ENCODE measurements at places on chromosomes 12 and 14.

DNA sequence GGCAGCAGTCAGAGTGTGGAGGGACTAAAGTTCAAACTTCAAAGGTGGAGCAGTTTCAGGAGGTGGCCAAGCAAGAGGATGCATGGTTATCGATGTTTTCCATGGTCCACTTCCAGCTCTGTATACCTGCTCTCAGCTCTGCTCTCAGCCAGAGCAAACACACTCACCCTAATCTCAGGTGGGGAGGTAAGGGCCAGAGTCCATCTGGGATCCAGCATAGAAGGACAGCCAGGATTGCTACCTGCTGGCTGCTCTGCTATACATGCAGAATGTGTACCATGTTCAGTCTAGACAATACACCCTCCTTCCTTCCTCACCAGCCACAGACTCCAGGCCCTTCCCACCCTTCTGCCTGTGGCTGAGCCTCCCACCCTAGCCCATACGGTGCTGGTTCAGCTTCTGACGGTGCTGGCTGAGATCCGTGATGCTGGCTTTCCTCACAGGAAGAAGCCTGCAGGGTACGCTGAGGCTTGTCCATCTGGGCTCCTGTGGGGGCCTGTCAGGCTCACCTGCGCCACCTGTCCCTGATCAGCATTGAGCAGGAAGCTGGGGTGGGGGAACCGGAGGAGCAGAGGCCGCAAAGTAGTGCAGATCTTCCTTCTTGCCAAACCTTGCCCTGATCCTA is 2.4 kb downstream of the CBLN3 start:
- DNase-seq = no peak

GRCh38 chr12:53320352-53321195 is 836 bp downstream of the AAAS start:
- DNase-seq = no peak

DNA sequence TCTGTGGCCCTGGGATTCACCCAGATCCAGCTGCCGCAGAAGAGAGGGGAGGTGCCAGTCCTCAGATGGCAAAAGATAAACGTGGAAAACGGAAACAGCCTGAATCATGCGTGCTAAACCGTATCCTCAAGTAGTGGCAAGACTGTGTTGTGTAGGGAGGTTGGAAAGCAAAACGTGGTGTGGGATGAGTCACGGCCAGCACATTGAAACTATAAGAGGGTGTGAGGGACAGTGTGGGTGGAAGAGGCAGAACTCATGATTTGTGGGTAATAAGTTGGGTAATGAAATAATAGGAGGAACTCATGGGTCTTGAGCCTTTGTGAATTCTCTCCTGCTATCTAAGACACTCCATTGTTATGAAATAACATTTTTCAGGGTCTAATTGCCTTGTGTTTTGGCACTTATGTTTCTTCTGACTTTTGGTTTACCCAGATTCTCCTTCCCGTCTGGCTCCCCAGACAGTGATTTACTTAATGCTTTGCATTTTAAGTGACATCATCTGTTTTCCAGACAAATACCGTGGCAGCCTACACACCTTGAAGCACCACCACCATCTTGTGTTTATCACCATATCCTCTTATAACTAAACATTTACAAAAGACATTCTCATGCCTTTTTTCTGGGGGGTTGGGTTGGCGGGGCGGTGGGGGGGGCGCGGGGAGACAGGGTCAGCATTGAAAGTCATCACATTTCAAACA is 62.3 kb upstream of the PTCSC3 start:
- no peak for DNase-seq

DNA sequence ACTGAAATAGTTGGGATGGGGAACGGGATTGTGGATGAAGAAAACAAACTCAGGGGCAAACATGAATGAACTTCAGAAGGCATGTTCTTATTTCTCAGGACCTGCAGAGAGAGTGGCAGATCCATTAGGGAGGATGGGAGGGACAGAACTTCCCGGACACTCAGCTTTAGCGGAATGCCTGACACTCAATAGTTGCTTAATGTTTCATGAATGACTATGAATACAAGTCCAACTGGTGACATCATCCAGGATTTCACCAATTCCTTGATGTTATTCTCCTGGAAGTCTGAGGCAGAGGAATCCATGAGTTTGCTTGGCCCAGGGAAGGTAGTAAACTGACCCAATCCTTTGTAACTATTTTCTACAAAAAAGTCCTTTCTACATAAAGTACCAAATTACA is 37.8 kb upstream of the LRRC10 start:
- DNase-seq = no peak

DNA sequence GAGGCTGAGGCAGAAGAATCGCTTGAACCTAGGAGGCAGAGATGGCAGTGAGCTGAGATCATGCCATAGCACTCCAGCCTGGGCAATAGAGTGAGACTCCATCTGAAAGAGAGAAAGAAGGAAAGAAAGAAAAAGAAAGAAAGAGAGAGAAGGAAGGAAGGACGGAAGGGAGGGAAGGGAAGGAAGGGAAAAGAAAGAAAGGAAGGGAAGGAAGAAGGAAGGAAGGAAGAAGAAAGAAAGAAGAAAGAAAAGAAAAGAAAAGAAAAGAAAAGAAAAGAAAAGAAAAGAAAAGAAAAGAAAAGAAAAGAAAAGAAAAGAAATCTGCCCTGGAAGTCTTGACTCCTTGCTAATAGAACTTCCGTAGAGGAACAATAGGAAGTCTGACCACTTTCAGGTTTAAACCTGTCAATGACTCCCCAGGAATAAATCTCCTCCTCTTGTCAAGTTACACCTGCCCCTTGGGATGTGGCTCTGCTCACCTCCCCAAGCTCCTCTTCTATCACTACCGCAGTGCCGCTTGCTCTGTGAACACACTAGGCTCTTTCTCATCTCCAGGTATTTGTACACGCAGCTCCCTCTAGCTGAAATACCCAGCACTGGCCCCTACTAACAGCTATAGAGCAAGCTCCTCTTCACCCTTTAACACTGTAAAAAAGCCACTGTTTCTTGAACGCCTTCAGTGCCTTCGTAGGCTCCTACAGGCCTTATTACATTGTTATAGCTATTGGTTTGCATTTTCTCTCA is 773.1 kb upstream of the TBX3 start:
- no peak for DNase-seq

DNA sequence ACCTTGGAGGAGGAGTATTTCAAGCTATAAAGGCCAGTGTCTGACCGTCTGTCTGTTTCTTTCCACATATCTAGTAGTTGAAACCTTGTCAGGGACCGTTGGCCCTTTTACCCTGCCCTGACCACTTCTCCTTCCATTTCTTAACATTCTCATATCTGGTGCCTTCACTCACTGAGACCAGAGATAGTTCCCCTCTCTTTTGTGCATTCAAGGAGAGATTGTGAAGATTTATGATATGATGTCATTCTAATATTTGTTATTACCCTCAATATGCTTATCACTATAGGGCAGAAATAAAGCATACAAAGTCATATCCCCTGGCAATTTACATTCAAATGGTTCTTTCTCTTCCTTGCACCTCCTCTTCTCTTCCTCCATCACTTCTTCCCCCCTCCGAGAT is 83.3 kb downstream of the PLXNC1 start:
- no peak for DNase-seq

GRCh38 chr14:68268197-68268596 is 448.6 kb downstream of the RAD51B start:
- no peak for DNase-seq

DNA sequence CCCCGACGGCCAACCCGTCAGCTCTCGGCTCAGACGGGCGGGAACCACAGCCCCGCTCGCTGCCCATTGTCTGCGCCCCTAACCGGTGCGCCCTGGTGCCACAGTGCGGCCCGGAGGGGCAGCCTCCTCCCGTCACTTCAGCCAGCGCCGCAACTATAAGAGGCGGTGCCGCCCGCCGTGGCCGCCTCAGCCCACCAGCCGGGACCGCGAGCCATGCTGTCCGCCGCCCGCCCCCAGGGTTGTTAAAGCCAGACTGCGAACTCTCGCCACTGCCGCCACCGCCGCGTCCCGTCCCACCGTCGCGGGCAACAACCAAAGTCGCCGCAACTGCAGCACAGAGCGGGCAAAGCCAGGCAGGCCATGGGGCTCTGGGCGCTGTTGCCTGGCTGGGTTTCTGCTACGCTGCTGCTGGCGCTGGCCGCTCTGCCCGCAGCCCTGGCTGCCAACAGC is at the start of gene WNT1:
TSS of gene WNT1 (plus strand) at position 32 of the 450 bp plus-strand sequence. CDS start at position 361, 329 bp downstream.
- DNase-seq = no peak

DNA sequence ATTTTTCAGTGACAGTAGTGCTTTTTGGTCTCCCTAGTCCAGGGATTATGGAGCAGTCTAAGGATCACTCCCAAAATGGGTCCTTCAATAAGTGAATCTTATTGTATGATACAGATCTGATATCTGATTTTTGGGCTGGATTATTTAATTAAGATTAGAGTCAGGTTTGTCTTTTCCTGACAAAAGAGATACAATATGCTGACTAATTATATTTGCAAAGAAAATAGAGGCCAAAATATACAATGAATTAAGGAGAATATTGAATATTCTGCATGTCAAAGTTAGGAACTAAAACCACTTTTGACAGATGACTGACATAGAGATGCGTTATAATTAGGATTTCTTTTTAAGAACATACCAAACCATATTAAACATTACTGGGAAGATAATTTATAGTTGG is 175.2 kb downstream of the FOXG1 start:
- DNase-seq = no peak

- DNase-seq = no peak
Measured at GRCh38 chr14:38941488-38941887, 161.5 kb downstream of the SEC23A start.

DNA sequence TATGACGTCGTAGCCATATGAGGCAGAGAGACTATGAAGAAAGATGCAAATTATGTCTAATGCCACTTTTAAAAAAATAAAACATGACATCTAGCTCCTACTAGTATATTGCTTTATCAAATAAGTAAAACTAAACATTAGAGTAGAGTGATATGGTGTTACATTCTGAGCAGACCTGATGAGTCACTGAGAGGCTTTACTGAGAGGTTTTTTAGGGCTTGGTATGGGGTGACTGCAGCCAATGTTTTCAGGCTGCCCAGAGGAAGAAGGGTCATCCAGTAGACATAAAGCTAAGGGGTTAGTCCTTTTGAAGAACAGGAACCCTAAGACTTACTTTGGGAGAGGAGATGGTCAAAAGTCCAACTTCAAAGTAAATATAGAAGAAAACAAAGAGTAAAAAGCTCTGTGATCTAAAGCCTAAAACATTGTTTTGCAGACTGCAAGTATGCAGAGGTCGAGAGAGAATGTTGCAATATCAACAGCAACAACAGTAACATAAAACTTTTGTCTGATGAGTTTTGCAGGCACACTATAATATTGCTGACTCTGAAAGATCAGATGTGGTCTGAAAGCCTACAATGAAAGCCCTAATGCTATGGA is 774.7 kb downstream of the TMTC2 start:
- DNase-seq = no peak

- no peak for DNase-seq
Measured at GRCh38 chr12:90321369-90321768, 612.7 kb upstream of the ATP2B1 start.

GRCh38 chr14:63972323-63972932 is 119.6 kb downstream of the SYNE2 start:
- DNase-seq = no peak

DNA sequence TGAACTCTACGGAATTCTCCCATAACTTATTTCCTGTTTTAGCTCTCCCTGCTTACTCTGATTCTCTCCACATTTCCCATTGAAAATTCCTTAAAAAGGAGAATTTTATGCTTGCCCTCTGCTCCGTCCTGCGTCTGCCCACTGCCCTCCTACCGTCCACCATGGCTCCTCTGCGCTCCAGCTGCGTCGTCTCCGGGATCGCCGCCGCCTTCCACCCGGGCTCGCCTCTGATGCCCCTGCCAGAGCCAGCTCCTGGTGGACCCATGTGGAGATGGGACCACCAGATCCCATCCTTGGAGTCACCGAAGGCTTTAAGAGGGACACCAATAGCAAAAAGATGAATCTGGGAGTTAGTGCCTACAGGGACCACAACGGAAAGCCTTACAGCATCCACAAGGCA is 92.7 kb downstream of the LMO3 start:
- no peak for DNase-seq

GRCh38 chr12:57898308-57898970 is 42.9 kb upstream of the ATP23 start:
- no peak for DNase-seq

- no peak for DNase-seq
Measured at GRCh38 chr12:12779529-12779928, 5.9 kb upstream of the APOLD1 start.

- no peak for DNase-seq
Measured at GRCh38 chr12:26746121-26746714, 86.8 kb downstream of the ITPR2 start.

DNA sequence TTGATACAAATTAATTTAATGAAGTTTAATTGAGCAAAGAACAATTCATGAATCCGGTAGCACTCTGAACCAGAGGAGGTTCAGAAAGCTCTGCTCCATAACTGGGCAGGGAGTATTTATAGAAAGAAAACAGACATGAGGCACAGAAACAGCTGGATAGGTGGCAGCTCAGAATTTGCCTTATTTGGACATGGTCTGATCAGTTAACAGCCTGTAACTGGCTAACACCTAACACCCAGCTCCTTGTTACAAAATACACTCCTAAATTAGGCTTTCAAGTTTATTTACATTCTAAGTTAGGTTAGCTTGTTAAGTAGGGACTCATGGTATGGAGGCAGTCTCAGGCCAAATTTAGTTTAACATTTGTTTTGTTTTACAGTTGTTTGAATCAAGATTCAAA is 67.8 kb upstream of the TMCC3 start:
- DNase-seq = no peak

DNA sequence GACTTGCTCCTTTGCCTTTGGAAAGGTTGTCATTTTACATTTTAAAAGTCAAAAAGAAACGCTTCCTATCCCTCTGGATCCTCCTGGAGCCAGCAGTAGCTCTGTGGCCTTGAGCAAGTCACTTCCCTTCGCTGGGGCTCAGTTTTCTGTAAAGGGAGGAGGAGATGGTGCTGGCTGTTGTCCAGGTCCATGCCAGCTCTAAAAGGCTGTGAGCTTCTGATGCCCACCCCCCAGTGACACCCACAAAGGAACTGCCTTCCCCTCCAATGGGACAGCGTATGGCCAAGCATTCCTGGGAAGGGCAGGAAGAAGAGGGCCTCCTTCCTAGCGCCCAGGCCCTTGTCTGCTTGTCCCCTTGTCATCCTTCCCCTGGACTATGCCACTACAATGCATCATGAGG is 81.5 kb downstream of the NTF3 start:
- DNase-seq = no peak

DNA sequence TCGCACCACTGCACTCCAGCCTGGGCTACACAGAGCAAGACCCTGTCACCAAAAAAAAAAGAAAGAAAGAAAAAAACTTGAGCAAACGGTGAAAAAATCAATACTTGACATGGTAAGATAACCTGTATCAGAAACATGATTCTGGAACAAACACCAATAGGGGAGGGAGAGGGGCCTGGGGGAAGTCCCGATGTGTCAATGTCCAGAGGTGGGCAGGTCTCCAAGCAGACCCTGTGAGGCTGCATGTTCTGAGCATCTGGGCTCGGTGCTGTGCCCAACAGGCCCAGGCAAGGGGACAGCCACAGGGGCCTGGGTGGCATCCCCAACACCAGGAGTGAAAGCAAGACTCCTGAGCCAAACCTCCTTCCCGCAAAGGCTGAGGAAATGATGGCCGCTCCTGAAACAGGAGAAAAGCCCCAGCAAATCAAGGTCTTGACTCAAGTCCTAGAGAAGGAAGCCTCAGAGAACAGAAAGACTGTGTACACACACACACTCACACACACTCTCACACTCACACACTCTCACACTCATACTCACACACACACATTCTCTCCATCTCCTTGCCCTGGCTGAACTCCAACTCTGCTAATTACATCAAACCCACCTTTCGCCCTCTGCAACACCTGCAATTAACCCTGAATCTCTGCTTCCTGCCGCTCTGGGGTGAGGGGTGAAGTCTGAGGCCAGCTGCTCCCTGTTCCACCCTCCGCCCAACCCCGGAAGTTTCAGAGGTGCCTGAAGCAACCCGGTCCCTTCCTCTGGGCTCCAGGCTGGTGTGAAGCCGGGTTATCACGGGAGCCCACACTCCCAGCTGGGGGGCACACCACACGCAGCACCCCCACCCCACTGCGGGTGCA is 20.4 kb downstream of the CCDC88C start:
- no peak for DNase-seq
